Right atrium auricular region (tissue), 2 donors: ENCODE measurements at places on chromosomes 4 and X.

DNA sequence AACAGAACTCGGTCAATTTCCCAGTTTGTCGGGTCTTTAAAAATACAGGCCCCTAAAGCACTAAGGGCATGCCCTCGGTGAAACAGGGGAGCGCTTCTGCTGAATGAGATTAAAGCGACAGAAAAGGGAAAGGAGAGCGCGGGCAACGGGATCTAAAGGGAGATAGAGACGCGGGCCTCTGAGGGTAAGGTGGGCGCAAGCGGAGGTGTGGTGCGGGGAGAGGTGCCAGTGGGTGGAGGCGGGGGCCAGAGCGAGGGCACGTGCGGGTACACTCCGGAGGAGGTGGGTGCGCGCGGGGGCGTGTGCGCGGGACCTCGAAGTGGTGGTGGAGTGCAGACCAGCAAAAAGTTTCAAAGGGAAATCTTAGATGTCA is 787 bp upstream of the TET2 start:
- DNase-seq: no peak

DNA sequence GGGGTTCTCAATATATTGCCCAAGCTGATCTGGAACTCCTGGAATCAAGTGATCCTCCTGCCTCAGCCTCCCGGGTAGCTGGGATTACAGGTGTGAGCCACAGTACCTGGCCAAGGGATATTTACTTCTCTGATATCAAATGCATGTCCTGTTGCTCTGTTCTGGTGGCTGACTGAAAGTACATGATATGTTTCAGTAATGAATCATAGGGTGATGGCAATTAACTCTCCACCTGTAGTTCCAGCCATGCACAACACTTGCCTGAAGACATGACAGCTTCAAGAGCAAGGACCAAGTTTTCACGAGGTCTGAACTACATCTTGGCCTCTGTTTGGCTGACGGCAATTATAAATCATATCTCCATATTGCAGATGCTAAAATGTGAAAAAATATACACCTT is 9.1 kb downstream of the ZCCHC4 start:
- DNase-seq: no peak

DNA sequence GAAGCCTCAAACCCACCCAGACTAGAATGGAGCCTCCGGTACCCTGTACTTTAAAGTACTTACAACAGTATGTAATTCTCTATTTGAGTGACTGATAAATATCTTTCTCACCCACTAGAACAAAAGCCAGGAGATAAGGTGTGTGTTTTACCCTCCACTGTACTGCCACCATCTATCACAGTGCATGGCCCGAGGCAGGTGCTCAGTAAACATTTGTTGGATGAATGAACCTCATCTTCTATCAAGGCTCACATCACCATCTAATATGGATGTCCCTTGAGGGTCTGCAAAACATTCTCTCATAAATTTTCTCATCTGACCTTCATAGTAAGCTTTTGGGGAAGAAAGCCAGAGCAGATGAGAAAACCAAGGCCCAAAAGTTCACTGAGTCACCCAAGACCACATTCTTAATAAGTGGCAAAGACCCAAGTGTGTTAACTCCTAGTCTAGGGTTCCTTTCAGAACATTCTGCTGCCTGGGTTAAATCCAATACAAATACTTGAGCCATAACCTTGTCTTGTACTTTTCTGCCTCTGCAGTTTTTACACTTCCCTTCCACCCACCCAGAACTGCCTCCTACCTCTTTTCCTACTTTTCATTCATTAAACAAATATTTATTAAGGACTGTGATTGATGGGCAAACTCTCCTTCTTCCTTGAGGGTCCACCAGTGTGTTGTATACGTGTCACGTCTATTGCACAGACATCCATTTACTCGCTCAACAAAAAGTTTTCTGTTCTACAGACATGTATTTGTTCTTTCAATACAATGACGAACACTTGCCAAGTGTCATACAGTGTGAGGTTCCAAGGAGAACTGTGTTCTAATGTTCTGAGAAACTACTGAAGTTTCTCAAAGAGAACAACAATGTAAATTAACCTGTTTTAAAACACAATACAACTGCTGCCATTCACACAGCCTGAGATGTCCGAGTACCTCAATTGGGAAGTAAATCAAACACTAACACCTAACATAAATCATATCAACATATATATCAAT is 35.7 kb downstream of the APBB2 start:
- DNase-seq: no peak

GRCh38 chr4:28449085-28449484 is 1588.4 kb downstream of the STIM2 start:
- no peak for DNase-seq

DNA sequence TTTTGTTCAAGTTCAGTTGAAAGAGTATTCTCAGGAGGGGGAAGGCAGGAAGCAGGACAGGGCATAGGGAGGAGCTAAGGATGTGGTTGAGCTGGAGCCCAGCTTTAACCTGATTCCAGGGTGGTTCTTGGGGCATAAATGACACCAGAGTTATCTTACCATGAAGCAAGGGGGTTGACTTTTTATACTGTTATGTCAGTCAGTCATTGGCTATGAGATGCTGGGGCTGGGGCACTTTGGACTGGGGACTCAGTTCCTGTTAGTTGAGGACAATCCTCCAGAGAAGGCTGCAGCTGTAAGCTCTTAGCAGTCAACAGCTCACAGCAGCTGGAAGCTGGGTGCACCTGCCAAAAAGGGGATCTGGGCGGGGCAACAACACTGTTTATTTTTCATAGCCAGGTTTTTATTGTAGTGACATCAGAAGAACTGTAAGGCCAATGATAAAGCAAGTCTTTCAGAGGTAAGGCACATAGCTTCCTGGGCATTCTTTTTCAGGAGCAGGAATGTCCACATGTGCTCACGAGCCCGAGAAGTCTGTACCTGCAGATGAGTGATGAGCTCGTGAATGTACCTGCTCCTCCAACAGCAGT is 78.5 kb downstream of the MID1IP1 start:
- no peak for DNase-seq
